RCC 7860 (cell line): ENCODE measurements at places on chromosomes 12 and 14.

DNA sequence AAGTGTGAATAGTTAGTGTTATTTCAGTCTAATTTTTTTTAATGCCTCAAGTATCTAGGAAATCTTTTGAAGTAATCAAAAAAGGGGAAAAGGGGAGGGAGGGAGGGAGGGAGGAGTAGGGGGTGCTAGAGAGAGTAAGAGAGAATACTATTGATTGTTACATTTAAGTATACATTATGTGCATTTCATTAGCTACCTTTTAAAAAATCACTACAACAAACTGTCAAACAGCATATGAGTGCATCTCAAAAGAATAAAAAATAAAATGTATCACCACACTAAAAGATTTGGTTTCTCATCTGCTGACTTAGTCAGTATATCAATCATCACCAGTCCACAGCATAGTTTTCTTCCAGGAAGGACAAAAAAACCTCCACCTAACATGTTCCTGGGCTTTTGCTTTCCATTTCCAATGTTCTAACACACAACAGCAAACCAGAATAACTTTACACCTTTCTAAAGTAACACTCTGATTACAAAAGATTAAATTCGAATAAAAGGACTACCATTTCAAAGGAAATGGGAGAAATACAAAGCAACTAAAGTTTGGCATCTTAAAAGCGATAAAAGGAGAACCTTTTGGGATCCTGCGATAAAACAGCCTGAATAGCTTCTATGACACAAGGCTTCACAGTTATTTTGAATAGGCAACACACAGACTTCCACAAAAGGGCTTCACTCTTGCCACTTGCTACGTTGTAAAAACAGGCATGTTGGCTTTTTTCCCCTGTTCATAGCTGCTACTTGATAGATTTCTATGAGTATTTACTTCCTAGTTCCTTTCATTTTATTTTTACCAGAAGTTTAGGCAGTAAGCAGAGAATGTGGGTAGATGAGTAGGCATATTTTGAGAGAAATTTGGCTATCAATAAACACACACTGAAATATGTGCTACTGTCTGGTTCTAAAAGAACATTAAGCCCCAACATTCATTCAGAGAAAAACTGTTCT lies 160.9 kb downstream of the EPS8 start:
- no peak for DNase-seq

DNA sequence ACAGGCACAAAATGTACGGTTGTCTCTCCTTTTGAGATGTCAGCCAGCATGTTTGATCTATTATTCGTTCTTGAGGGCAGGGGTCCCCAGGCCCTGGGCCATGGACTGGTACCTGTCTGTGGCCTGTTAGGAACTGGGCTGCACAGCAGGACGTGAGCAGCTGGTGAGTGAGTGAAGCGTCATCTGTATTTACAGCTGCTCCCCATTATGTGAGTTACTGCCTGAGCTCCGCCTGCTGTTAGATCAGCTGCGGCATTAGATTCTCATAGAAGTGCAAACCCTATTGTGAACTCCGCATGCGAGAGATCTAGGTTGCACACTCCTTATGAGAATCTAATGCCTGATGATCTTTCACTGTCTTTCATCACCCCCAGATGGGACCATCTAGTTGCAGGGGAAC lies 41.4 kb upstream of the SCN8A start:
- DNase-seq = no peak

DNA sequence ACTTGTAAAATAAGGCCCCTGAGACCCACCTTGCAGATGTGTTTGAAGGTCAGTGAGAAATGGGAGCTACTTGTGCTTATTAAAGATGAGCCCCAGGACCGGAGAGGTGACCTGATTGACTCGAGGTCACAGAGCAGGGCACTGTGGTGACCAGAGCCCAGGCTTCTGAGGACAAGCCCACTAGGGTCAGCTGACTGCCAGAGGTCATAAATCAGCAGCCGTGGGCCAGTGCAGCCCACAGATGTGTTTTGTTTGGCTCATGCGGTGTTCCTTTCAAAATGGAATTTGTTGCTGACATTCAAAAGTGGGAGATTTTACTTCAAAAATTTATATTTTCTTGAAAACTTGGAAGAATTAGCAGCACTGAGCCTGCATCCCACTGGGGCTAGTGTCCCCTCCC lies 24.5 kb downstream of the JDP2 start:
- DNase-seq = no peak

GRCh38 chr14:49986343-49987014 lies 93.6 kb downstream of the ARF6 start:
- peak; percentile 35 for DNase-seq

DNA sequence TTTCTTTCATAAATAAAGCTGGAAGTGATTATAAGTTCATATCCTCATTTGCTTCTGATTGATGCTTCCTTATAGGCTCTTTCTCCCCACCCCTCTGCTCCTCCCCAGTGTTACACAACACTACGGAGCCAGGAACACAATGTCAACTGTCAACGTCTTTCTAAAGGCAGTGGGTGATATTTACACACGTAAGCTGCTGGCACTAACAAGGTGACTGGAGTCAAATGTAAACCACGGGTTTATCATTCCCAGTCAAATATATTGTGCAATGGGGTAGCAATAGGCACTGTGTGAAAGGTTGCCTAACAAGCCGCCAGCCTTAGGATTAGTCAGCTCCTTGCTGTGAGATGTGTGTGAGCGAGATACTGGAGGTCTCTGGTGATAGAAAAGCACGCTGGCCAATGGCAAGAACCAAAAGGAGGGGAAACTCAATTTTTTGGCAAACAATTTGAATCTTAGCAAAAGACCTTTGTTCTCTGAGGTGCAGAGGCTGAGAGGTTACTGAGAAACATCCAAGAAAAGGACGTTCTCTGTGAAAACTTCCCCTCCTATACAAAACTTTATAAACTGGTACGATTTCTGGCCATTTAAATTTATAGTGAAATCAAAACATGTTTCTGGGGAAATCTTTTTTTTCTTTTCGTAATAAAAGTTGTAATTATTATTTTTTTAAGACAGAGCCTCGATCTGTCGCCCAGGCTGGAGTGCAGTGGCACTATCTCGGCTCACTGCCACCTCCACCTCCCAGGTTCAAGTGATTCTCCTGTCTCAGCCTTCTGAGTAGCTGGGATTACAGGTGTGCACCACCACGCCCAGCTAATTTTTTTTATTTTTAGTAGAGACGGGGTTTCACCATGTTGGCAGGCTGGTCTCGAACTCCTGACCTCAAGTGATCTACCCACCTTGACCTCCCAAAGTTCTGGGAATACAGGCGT lies 22.3 kb upstream of the HECTD1 start:
- peak; percentile 70 for DNase-seq

GRCh38 chr14:91377700-91378652 lies 39.6 kb downstream of the CCDC88C start:
- no peak for DNase-seq

DNA sequence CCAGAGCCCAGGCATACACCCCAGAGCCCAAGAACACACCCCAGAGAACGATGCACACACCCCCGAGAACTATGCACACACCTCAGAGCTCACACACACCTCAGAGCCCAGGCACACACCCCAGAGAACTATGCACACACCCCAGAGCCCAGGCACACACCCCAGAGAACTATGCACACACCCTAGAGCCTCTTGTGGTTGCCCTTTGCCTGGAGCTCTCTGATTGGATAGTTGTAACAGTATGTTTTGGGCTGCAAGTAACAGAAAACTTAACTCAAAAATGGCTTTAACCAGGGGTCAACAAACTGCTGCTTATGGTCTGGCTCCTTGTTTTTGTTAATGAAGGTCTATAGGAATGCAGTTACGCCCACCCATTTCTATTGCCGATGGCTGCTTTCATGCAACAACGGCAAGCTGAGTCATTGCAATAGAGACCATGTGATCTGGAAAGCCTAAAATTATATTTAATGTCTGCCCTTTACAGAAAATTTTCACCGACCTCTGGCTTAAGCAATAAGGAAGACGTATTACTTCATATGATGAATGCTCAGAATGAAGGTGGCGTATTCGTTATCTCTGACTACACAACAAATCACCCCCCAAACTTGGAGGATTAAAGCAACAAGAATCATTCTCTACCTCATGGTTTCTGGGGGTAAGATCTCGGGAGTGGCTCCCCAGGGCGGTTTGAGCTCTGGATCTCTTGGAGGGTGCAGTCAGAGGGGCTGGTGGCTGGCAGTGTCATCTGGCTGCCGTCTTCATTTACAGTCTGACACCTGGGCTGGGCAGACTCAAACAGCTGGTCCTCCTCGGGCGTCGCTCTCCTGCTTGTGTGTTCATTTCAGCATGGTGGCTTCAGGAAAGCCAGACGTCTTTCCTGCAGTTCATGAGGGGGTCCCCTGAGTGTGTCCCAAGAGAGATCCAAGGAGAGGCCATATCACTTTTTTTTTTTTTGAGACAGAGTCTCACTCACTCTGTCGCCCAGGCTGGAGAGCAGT lies 66.3 kb upstream of the NCOR2 start:
- no peak for DNase-seq

GRCh38 chr12:127162307-127162706 lies 1104.7 kb upstream of the TMEM132C start:
- no peak for DNase-seq

- peak; percentile 31 for DNase-seq
Observed at GRCh38 chr12:107884769-107885694, 110.5 kb downstream of the ASCL4 start.

GRCh38 chr12:89951694-89952060 lies 243.0 kb upstream of the ATP2B1 start:
- no peak for DNase-seq

DNA sequence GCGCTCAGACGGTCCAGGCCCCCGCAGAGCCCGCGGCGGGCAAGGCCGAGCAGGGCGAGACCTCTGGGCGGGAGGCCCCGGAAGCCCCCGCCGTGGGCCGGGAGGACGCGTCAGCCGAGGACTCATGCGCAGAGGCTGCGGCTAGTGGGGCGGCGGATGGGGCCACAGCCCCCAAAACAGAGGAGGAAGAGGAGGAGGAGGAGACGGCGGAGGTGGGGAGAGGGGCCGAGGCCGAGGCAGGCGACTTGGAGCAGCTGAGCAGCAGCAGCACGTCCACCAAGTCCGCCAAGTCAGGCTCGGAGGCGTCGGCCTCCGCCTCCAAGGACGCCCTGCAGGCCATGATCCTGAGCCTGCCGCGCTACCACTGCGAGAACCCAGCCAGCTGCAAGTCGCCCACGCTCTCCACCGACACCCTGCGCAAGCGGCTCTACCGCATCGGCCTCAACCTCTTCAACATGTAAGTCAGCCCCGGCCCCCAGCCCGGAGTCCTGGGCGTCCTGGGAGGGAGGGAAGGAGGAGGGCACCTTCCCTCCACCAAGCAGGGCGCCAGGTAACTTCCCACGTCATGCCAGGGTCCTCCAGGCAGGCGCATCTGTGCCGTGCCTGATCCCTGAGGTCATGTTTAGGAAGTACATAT lies 72.4 kb downstream of the IQSEC3 start:
- no peak for DNase-seq

GRCh38 chr14:38731962-38732361 lies 371.1 kb downstream of the SEC23A start:
- DNase-seq = no peak

- DNase-seq = no peak
Observed at GRCh38 chr14:85634205-85634604, 104.3 kb downstream of the FLRT2 start.

- no peak for DNase-seq
Observed at GRCh38 chr12:62919838-62920237, 15.1 kb downstream of the PPM1H start.

- DNase-seq = no peak
Observed at GRCh38 chr14:60648249-60648933, 886 bp downstream of the SIX1 start.

GRCh38 chr12:118219772-118220171 lies 83.8 kb downstream of the PEBP1 start:
- DNase-seq = no peak

GRCh38 chr12:76781321-76781720 lies 17.4 kb downstream of the ZDHHC17 start:
- no peak for DNase-seq

DNA sequence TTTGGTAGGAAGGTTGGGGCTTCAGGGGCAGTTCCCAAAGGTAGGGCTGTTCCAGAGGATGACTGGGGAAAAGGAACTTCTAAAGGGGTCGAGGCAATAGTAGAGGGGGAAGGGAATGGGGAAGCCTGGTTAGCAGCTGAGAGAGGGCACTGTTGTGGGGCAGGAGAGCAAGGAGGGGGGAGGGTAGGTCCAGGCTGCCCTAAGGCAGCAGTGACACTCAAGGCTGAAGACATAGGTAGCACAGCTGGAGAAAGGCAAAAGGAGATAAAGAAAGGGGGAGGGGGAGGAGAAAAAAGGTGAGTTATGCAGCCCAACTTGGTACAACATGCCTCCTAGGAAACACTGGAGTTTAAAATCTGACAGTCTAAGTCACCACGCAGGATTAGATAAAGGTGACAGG lies 3.9 kb downstream of the NACA start:
- DNase-seq = no peak

- peak; percentile 97 for DNase-seq
Observed at GRCh38 chr12:75954041-75954440, 77.5 kb downstream of the PHLDA1 start.

GRCh38 chr12:123045678-123046077 lies 65.2 kb downstream of the ARL6IP4 start:
- DNase-seq = no peak
